ENCODE measurements at places on chromosomes 16 and 17.

- DNase-seq: no peak
Measured at GRCh38 chr17:8628172-8628571, 2.4 kb downstream of the MYH10 start.

- DNase-seq: peak; percentile 33
Measured at GRCh38 chr17:46003907-46004748, 5.1 kb downstream of the STH start.

- DNase-seq: no peak
Measured at GRCh38 chr16:23035240-23035639, 114.0 kb downstream of the USP31 start.

- DNase-seq: peak; percentile 30
Measured at GRCh38 chr17:17401271-17401781, 75.5 kb upstream of the MED9 start.

- no peak for DNase-seq
Measured at GRCh38 chr16:19283637-19284036, 1.9 kb upstream of the CLEC19A start.

GRCh38 chr16:80776856-80777255 is 27.5 kb downstream of the CDYL2 start:
- DNase-seq: no peak

- DNase-seq: no peak
Measured at GRCh38 chr16:89586853-89587252, 11.3 kb downstream of the CPNE7 start.

DNA sequence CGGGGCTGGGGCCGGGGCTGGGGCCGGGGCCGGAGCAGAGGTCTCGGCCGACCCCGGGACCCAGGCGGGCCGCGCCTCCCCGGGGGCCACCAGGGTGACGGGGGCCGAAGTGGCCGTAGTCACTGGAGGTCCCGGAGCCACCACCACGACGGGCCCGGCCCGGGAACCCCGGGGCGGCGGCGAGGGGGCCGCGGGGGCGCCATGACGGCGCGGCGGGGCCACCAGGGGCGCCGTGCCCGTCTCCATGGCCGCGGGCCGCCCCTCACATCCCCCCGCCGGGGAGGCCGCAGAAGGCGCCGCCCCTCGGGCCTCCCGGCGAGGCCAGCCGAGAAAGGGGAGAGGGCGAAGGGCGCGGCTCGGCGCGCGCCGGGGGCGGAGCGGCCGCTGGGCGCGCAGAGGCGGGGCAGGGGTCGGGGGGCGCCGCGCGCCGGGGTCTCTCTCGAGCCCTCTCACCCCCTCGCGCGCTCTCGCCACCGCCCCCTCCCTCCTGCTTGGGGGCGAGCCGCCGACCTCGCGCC is 297 bp downstream of the TBC1D10B start:
- no peak for DNase-seq

- no peak for DNase-seq
Measured at GRCh38 chr17:29734640-29735039, 111.9 kb upstream of the CORO6 start.

- no peak for DNase-seq
Measured at GRCh38 chr16:27771201-27771910, 221.4 kb downstream of the KATNIP start.

DNA sequence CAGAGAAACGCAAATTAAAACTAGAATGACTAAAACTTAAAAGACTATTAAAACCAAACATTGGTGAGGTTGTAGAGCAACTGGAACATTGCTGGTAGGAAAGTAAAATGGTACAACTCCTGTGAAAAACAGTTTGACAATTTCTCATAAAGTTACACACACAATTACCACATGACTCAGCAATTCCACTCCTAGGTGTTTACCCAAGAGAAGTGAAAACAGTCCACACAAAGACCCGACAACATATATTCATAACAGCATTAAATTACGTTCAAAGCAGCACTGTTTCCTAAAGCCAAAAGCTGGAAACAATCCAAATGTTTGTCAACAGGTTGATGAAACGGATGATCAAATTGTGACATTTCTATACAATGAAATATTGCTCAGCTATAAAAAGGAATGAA is 26.5 kb upstream of the ALOX12 start:
- no peak for DNase-seq

DNA sequence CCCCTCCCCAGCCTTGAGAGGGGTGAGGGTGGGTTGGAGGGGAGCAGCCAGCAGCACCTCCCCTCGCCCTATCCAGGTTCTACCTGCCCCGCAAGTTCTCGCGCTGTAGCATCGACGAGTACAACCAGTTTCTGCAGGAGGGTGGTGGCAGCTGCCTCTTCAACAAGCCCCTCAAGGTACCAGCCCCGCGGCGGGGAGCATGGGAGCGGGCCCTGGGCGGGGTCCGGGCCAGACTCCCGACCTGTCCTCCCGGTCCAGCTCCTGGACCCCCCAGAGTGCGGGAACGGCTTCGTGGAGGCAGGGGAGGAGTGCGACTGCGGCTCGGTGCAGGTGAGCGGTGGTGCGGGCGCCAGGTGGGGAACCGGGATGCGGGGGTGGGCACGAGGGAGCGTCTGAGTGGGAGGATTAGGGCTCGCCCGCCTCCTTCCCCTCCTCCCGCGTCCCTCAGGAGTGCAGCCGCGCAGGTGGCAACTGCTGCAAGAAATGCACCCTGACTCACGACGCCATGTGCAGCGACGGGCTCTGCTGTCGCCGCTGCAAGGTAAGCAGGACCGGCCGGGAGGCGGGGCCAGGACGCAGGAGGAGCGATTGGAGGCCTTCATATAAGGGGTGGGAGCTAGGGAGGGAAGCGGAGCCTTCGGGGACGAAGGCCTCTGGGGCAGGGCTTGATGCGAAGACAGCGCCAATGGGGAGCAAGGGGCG is 16.5 kb downstream of the ADAM11 start:
- DNase-seq: peak; percentile 90

DNA sequence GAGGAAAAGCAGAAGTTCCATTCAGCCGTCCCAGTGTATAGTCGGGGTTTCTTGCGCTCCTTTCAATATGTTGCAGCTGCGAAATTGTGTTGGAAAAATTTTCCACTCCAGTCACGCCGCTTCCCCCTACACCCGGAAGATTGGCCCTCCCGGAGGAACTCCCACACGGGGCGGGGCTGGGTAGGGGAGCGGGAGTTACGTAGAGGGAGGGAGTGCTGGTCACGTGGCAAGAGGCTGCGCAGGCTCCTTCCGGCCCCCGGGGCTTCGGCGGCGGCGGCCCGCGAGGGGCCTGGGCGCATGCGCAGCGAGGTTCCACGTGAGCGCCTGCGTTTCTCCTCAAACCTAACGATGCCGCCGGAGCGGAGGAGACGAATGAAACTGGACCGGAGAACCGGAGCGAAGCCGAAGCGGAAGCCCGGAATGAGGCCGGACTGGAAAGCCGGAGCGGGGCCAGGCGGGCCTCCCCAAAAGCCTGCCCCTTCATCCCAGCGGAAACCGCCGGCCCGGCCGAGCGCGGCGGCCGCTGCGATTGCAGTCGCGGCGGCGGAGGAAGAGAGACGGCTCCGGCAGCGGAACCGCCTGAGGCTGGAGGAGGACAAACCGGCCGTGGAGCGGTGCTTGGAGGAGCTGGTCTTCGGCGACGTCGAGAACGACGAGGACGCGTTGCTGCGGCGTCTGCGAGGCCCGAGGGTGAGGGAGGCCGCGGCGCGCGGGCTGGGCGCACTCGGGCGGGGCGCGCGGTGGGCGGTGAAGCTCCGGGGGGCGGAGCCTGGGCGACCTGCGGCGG is at the start of gene UTP18:
UTP18 (plus strand) TSS at position 310 of the 787 bp plus-strand sequence; CDS start at position 349, 39 bp downstream.
- peak; percentile 97 for DNase-seq

GRCh38 chr16:78706637-78707036 is 607.2 kb downstream of the WWOX start:
- no peak for DNase-seq

- no peak for DNase-seq
Measured at GRCh38 chr16:74700438-74701225, at the start of gene MLKL. Gene MLKL, minus strand, starts transcription at chr16:74700862. Its CDS starts 5,105 bp downstream, at chr16:74695757.

GRCh38 chr17:50737118-50737698 is 17.8 kb downstream of the LUC7L3 start:
- DNase-seq: no peak

DNA sequence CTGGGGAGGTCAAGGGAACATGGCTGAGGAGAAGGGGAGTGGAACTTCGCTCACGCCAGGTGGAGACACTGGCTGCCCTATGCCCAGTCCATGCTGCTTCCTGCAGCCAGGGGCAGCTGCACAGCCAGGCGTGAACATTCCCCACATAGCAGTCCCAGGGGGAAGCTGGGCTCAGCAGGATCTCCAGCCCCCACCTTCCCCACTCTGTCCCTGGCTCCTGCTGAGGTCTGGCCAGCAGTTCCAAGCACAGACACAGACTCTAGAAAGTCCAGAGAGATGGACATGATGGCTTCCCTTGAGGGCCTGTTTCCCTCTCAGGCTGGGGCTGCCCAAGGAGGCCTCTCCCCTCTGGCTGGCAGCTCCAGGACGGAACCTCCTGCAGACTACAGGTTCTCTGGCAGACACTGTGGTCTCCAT is 9.3 kb downstream of the JUP start:
- DNase-seq: no peak

- no peak for DNase-seq
Measured at GRCh38 chr17:33330877-33331276, 37.8 kb upstream of the ASIC2 start.

DNA sequence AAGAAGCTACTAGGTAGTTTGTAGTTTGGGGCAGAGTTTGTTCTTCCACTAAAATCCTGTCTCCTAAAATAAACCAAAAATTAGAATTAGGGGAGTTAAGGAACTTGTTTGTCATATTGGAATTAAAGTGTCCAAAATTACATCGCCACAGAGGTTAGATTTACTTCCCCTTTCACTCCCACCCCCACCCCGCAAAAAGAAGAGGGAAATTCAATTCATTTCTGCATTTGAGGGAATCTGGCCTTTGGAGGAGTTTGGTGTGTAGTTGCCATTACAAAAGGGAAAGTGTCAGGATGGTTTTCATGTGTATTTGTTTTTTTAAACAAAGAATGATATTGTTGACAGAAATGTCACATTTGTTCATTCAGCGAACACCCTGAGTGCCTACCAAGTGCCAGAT is 5.8 kb downstream of the TMEM97 start:
- no peak for DNase-seq

- DNase-seq: no peak
Measured at GRCh38 chr16:4017807-4018206, 98.4 kb downstream of the ADCY9 start.

- no peak for DNase-seq
Measured at GRCh38 chr16:67000384-67001351, 12.3 kb downstream of the CES4A start.

DNA sequence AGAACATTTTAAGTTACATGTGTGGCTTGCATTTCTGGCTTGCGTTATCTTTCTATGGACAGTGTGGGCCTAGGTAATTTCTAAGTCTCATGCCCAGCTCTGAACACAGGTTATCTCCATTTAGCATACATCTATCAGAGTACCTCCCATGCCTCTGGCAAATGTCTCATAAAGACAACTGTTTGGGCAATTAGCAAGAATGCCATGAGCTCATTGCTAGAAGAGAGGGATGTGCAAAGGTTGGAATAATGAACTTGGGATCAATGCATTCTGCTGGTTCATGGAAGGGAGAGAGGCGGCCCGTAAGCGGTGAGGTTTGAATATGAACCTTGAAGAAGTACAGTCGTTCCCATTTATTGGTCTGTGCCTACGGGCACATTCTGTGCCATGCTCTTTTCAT is 14.4 kb downstream of the SYT17 start:
- DNase-seq: no peak

DNA sequence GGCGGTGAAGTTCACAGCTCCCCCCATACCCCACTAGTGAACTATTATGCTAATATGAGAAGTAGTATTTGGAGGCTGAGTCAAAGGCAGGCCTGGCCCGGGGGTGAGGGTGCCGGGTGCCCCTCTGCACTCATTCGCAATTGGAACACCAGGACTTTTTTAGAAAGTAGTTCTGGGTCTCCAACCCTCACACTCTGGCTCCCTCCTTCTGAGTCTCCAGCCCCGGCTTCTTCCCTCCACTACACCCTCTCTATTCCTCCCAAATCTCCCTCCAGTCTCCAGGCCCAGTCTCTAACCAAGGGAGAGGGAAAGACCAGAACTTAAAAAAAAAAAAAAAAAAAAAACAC is 11.3 kb upstream of the HOXB2 start:
- no peak for DNase-seq

DNA sequence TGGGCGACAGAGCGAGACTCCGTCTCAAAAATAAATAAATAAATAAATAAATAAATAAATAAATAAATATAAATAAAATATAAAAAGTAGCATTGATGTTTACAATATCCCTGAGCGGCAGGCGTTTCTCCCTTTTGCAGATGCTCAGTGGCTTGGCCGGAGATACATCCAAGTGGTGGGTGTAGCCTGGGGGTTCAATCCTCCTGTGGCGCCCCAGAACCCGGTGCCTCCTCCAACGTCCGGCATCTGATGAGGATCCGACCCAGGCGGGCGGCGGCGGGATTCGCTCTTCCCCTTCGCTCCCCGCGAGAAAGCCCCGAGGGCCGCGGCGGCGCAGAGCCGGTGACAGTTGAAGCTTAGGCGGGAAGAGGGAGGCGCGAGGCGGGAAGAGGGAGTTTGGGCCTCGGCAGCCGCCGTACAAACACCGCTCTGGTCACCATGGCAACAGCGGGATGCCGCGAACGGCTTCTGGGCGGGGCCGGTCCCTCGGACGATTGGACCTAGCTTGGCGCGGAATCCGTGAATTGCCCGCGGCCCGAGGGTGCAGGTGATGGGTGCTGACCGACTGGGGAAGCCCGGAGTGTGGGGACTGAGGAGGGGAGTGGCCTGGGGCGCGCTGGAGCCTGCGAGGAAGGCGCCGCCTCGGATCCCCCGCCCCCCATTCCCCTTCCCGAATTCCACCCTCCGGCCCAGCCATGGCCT is 12.7 kb upstream of the ALDOA start:
- DNase-seq: peak; percentile 71

Measured in amygdala (tissue), 56 donors.